Muscle of leg (tissue), 16 donors: ENCODE measurements at places on chromosomes 5 and 9. TPM values are rescaled to one million over a fixed set of nuclear protein-coding genes. Genes with fewer than 3 reads are reported as not detected.

DNA sequence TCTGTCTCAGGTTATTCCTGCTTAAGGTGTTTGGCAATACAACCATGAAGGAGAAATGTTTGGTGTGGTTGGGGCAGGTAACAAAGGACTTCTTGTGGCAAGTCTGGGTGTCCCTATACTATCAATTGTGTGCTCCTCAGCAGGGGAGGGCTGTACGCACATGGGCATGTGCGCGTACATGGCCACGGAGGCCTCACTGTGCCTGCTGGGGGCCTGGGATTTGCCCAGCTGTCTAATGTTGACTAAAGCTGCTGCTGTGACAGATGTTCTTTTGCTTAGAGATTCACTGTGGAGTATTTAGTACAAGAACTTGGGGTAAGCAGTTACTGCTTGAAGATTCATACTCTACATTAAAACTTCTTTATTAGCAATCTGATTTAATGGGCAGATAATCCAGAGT lies 97.5 kb downstream of the HSPA4 start:
- no peaks in the 10 kb centered on the region for H3K36me3 ChIP-seq
- DNase-seq, result peak; percentile 24
- H3K4me3 ChIP-seq, result no peak overlapping the region

GRCh38 chr9:107033966-107034365 lies 171.0 kb downstream of the ZNF462 start:
- no peaks in the 10 kb centered on the region for H3K4me1 ChIP-seq
- no peak overlapping the region for H3K27ac ChIP-seq
- H3K27me3 ChIP-seq, result no peaks in the 10 kb centered on the region
- H3K36me3 ChIP-seq, result no peaks in the 10 kb centered on the region

DNA sequence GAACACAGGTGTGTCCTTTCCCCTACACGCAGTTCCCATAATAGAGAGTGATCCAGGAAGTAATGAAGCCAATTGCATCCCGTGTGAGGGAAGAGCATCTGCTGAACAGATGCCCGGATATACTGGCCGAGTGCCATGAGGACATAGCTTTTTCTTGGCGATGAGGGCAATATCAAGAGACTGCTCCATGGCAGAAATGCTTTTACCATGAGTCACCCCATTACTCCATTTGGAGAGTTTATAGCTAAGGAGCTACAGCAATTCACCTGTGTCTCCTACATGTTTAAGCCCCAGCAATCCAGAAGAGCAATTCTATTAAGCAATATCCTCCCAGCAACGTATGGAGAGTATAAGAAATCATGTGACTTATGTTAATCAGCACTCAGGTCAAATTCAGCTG lies 222.0 kb upstream of the KLF4 start:
- H3K27ac ChIP-seq, result no peak overlapping the region
- H3K27me3 ChIP-seq, result no peaks in the 10 kb centered on the region
- H3K4me1 ChIP-seq, result peaks cover 19% of the 10 kb centered on the region
- H3K36me3 ChIP-seq, result no peaks in the 10 kb centered on the region

GRCh38 chr5:5539590-5539989 lies 117.1 kb downstream of the ICE1 start:
- H3K4me1 ChIP-seq, result no peaks in the 10 kb centered on the region
- no peak for DNase-seq
- H3K27me3 ChIP-seq, result no peaks in the 10 kb centered on the region

GRCh38 chr5:139383275-139383992 lies at the start of gene SLC23A1:
SLC23A1 (minus strand) TSS chr5:139383297; CDS start chr5:139383253, 44 bp downstream.
- DNase-seq, result no peak
- no peak within 1 kb of the TSS for H3K27ac ChIP-seq
- H3K4me3 ChIP-seq, result no peak within 1 kb of the TSS
- no peaks in the 10 kb centered on the region for H3K36me3 ChIP-seq
- H3K27me3 ChIP-seq, result no peaks in the 10 kb centered on the region
- peaks cover 11% of the 10 kb centered on the region for H3K4me1 ChIP-seq

GRCh38 chr5:175202463-175203068 lies 241.4 kb downstream of the DRD1 start:
- H3K4me3 ChIP-seq, result no peak overlapping the region
- H3K27me3 ChIP-seq, result peaks cover 7% of the 10 kb centered on the region
- H3K36me3 ChIP-seq, result no peaks in the 10 kb centered on the region
- no peak for DNase-seq

DNA sequence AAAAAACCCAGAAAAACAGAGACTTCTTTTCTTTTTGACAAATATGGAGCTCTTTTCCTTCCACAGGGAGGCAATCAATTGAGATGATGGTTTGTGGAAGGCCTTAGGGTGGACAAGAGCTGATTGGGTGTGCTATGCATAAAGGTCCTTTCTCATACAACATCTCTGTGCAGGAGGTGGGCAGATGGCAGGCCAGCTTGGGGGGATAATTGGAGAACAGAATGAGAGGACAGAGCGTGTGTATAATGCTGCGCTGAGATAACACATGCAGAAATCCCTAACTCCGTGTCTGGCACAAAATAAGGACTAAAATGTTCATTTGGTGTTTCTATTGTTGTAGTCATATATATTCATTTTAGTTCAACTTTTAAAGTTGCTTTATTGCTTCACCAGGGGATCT lies 159.0 kb upstream of the MEF2C start:
- DNase-seq, result no peak
- H3K27me3 ChIP-seq, result no peaks in the 10 kb centered on the region
- peaks cover 5% of the 10 kb centered on the region for H3K4me1 ChIP-seq
- no peaks in the 10 kb centered on the region for H3K36me3 ChIP-seq
- H3K4me3 ChIP-seq, result no peak overlapping the region
- no peak overlapping the region for H3K27ac ChIP-seq

- peak overlapping the region; percentile 52 for H3K4me3 ChIP-seq
- peaks cover 31% of the 10 kb centered on the region for H3K27me3 ChIP-seq
- H3K27ac ChIP-seq, result peak overlapping the region; percentile 92
- peaks cover 35% of the 10 kb centered on the region for H3K4me1 ChIP-seq
- DNase-seq, result peak; percentile 89
These were observed 53.1 kb upstream of the DAB2IP start for GRCh38 chr9:121598167-121598964.

DNA sequence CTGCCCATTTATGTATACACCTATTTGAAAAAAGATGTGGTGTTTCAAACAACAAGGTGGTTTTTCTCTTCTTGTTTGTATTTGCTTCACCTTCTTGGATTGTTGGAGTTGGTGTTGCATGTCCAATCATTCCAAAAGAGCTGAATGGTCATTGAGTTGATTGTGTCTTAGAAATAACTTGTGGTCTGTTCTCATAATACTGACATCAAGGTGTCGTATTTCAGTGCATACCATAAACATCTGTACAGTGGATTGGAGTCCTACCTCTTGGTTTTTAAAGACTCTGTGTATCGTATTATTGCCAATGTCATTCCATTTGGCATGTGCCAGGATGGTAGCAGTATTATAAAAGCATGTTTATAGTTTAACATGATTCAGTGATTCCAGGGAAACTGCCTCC lies 73.2 kb downstream of the TRIO start:
- DNase-seq, result no peak
- no peak overlapping the region for H3K27ac ChIP-seq
- no peak overlapping the region for H3K4me3 ChIP-seq
- H3K4me1 ChIP-seq, result peaks cover 31% of the 10 kb centered on the region
- no peaks in the 10 kb centered on the region for H3K27me3 ChIP-seq

DNA sequence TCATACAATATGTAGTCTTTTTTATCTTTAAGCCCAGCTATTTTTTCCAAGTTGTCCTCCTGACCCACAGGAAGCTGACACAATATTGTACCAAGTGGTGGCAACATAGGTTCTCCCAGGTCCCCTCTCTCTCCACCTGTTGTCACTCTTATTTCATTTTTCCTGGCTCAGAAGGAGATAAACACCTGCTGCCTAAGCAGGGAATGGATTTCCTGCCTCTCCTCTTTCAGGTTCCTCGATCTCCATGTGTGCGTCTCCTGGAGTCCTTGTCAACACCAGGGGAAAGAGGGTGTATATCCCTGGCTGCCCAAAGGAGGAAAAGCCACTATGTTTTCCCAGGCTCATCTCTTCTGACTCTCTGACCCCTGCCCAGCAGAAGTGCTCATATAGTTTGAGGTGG lies 81.8 kb upstream of the KLF9 start:
- DNase-seq, result no peak
- no peaks in the 10 kb centered on the region for H3K36me3 ChIP-seq
- no peak overlapping the region for H3K27ac ChIP-seq
- no peaks in the 10 kb centered on the region for H3K27me3 ChIP-seq

- no peak overlapping the region for H3K4me3 ChIP-seq
- H3K4me1 ChIP-seq, result peaks cover 3% of the 10 kb centered on the region
- H3K36me3 ChIP-seq, result no peaks in the 10 kb centered on the region
These were observed 337.4 kb downstream of the GLIS3 start for GRCh38 chr9:3962496-3962895.

- no peak for DNase-seq
- no peaks in the 10 kb centered on the region for H3K36me3 ChIP-seq
- no peak overlapping the region for H3K4me3 ChIP-seq
- no peaks in the 10 kb centered on the region for H3K27me3 ChIP-seq
- no peaks in the 10 kb centered on the region for H3K4me1 ChIP-seq
- no peak overlapping the region for H3K27ac ChIP-seq
These were observed 7.6 kb upstream of the AK3 start for GRCh38 chr9:4748612-4749011.

GRCh38 chr5:134140530-134141201 lies 26.2 kb downstream of the TCF7 start:
- H3K27me3 ChIP-seq, result no peaks in the 10 kb centered on the region
- no peak overlapping the region for H3K27ac ChIP-seq
- H3K36me3 ChIP-seq, result peaks cover 71% of the 10 kb centered on the region
- H3K4me3 ChIP-seq, result no peak overlapping the region

GRCh38 chr5:152412129-152412528 lies 7.0 kb upstream of the NMUR2 start:
- H3K27me3 ChIP-seq, result no peaks in the 10 kb centered on the region
- no peaks in the 10 kb centered on the region for H3K4me1 ChIP-seq
- no peak for DNase-seq
- no peak overlapping the region for H3K4me3 ChIP-seq
- no peaks in the 10 kb centered on the region for H3K36me3 ChIP-seq
- no peak overlapping the region for H3K27ac ChIP-seq

DNA sequence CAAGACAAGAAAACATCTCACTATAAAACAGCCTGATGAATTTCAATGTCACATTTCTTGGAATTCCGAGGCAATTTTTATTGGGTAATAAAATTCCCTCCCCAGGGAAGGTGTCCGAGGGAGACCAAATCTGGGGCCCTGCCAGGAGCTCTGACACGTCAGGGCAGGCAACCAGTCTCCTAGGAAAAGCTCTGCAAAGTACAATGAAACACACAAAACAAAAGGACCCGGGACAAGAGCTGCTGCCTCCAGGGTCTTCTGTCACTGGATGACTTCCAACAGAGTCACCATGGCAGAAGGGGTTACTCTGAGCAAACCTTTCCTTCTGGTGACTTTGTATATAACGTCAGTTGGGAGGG lies 50.8 kb downstream of the SAXO1 start:
- no peak for DNase-seq
- no peak overlapping the region for H3K27ac ChIP-seq
- H3K4me1 ChIP-seq, result peaks cover 16% of the 10 kb centered on the region
- H3K27me3 ChIP-seq, result no peaks in the 10 kb centered on the region
- H3K4me3 ChIP-seq, result no peak overlapping the region
- no peaks in the 10 kb centered on the region for H3K36me3 ChIP-seq

- no peak overlapping the region for H3K27ac ChIP-seq
- peaks cover 20% of the 10 kb centered on the region for H3K4me1 ChIP-seq
- no peak overlapping the region for H3K4me3 ChIP-seq
- peak; percentile 4 for DNase-seq
These were observed 28.8 kb upstream of the RNU6ATAC start for GRCh38 chr9:134192951-134193731.

DNA sequence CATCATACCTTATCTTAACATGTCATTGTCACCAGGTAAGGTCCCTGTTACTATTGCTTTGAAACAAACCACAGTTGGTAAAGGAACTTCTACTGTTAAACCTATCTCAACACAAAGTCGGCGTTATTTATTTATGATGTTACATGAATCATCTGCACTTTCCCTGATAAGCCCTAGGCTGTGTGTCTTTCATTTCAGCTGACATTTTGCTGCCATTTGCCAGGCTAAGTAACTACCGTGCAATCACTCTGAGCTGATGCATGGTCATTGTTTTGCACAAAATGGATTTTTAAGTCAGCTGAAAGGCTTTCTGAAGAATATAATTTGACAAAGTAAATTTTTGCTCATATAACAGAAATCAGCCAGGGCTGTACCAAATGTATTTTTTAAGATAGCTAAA lies 546.5 kb downstream of the ZNF608 start:
- no peaks in the 10 kb centered on the region for H3K4me1 ChIP-seq
- no peak overlapping the region for H3K4me3 ChIP-seq
- H3K27me3 ChIP-seq, result no peaks in the 10 kb centered on the region
- no peak for DNase-seq

- peaks cover 11% of the 10 kb centered on the region for H3K4me1 ChIP-seq
- no peak for DNase-seq
- H3K27me3 ChIP-seq, result peaks cover 9% of the 10 kb centered on the region
- H3K36me3 ChIP-seq, result no peaks in the 10 kb centered on the region
- H3K4me3 ChIP-seq, result no peak overlapping the region
These were observed 40.6 kb upstream of the N4BP3 start for GRCh38 chr5:178072749-178073148.

GRCh38 chr5:16437977-16438376 lies 27.6 kb downstream of the ZNF622 start:
- no peaks in the 10 kb centered on the region for H3K36me3 ChIP-seq
- H3K27me3 ChIP-seq, result no peaks in the 10 kb centered on the region
- no peaks in the 10 kb centered on the region for H3K4me1 ChIP-seq
- no peak for DNase-seq
- H3K27ac ChIP-seq, result no peak overlapping the region
- no peak overlapping the region for H3K4me3 ChIP-seq

Gene NR2F1-AS1
- 3.8 TPM for total RNA-seq

Gene PTGES2
- total RNA-seq, result 30.1 TPM

Gene PFN3
- not detected for total RNA-seq

Gene CRB2
- total RNA-seq, result 0.04 TPM

Gene ALDH1A1
- total RNA-seq, result 24.5 TPM

Gene FOXD4L6
- 0.13 TPM for total RNA-seq

Gene KIF3A
- 6.0 TPM for total RNA-seq

Gene CER1
- 0.22 TPM for total RNA-seq

Gene HSPA5
- 41.0 TPM for total RNA-seq

Gene PDE6A
- not detected for total RNA-seq

Gene ERCC6L2
- total RNA-seq, result 66.2 TPM

Gene LNPEP
- total RNA-seq, result 33.8 TPM

Gene PCDHGA5
- 2.3 TPM for total RNA-seq

Gene DOCK8
- total RNA-seq, result 3.2 TPM

Gene IGFBPL1
- 0.84 TPM for total RNA-seq

Gene TGFBI
- total RNA-seq, result 195 TPM
